ENCODE measurements at places on chromosomes 1 and 21.

- DNase-seq, result no peak
Measured at GRCh38 chr1:221620437-221621384, 121.2 kb downstream of the DUSP10 start.

GRCh38 chr1:175566247-175566646 is 177.1 kb downstream of the TNR start:
- no peak for DNase-seq

GRCh38 chr1:200850554-200850953 is 22.2 kb upstream of the GPR25 start:
- DNase-seq, result no peak

- DNase-seq, result no peak
Measured at GRCh38 chr1:22582661-22583635, 19.7 kb downstream of the EPHA8 start.

DNA sequence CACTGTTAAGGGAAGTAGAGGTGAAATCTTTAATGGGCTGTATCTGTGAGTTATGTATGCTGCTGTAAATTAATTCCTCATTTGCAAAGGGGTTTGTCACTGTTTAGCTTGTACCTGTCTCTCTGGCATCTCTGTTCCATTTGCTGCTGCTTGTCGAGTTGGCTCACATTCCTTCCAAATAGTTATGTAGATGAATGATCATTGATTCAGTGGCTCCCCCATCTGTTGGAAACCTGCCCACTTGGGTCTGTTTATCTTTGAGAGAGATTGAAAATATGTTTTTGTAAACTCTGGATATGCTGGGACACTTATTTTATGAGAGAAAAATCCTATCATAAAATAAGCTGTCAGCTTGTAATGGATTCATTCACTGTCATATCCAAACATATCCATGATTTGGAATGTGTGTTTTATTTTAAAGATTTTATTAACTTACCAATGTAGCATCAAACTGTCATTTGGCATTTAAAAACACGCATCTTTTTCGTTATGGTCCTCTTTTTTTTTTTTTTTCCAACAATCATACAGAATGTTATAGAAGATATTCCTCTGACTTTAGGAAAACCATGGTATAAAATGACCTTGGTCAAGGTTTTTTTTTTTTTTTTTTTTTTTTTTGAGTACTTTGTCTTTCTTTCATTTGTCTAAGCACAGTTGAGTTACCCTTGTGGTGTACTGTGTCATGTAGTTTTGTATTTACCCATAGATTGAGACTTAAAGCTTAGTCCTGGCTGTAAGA is 3.5 kb downstream of the RYR2 start:
- DNase-seq, result no peak

DNA sequence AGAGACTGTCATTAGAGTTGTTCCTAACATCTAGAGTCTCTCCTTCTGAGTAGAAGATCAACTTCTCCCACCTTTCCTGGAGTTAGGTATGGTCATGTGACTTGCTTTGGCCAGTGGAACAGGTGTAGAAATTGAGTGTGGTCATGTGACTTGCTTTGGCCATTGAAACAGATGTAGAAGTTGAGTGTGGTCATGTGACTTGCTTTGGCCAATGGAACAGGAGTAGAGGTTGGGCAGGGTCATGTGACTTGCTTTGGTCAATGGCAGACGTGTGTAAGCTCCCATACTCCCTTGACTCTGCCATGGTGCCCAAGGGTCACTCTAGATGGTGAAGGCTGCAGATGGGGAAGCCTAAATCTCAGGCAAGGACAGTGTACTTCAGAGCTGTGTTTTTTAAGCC is 306.0 kb downstream of the NPHP4 start:
- DNase-seq, result no peak

DNA sequence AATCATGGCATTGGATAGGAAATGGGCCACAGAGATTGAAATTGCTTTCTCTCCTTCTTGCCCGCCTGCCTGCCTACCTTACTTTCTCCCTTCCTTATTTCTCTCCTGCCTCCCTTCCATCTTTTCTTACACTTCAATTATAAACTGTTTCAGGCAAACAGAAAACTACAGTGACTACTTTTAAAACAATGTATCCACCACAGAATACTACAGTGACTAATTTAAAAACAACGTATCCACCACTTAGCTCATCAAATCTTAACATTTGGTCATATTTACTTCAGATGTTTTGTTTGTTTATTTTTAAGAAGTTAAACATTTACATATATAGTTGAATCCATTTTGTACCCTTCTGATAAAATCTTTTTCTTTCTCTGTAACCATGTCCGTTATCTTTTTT is 54.4 kb downstream of the SNRPE start:
- no peak for DNase-seq

- DNase-seq, result no peak
Measured at GRCh38 chr1:155379631-155380090, 59.0 kb downstream of the RUSC1 start.

- DNase-seq, result no peak
Measured at GRCh38 chr1:208544053-208544452, 299.9 kb upstream of the PLXNA2 start.

DNA sequence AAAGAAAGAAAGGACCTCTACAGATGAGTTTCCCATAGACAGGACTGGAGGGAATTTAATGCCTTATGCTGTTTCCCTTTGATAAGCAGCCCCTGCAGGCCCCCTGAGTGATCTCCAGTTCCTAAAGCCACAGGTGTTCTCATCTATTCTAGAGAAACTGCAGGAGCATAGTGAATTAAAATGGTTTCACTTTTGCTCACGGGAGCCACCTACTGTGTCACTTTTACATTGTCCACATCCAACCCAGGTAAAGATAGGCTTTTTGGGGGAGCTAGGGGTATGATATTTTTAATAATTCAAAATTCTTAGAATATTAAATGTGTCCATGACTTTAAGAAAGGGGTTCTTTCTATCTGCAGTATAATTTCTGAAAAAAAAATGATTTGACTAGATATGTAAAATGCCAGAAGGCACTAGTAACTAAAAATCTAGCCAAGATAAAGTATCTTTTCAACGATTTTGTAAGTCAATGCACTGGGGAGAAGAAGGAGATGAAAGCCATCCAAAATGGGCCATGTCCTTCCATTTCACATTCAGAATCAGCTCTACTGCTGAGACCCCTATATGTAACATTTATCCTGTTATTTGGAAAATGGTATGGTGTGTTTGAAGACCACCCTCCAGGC is 267.3 kb upstream of the DUSP10 start:
- DNase-seq, result no peak

GRCh38 chr1:226085675-226086285 is 23.3 kb downstream of the H3-3A start:
- no peak for DNase-seq

DNA sequence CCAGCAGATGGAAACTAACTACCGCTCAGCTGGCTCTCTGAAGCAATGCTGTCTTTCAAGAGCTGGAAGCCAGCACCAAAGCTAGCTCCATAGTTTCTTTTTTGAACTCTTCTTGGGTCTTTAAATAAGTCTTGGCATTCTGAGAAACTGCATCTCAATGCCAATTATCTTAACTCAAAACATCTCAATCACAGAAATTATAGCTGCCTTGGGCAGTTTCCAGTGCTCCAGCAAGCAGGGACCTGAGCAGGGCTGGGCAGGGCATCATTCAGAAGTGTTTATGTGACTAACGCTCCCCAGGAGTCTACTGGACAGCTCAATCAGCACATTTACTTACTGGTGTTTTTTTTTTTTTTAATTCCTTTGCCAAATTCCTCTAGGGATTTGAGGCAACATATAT is 18.3 kb upstream of the PADI4 start:
- DNase-seq, result no peak

- DNase-seq, result no peak
Measured at GRCh38 chr1:28640766-28641165, 2.1 kb downstream of the TAF12 start.

- no peak for DNase-seq
Measured at GRCh38 chr1:36285443-36286101, 20.6 kb upstream of the SH3D21 start.

DNA sequence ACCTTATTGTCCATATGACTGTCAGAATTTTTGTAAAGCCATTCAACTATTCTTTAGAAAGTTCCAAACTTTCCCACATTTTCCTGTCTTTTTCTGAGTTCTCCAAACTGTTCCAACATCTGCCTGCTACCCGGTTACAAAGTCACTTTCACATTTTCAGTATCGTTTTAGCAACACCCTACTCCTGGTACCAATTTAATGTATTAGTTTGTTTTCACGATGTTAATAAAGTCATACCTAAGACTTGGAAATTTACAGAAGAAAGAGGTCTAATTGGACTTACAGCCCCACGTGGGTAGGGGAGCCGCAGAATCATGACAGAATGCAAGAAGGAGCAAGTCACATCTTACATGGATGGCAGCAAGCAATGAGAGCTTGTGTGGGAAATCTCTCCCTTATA is 867.8 kb downstream of the AMY1C start:
- no peak for DNase-seq

DNA sequence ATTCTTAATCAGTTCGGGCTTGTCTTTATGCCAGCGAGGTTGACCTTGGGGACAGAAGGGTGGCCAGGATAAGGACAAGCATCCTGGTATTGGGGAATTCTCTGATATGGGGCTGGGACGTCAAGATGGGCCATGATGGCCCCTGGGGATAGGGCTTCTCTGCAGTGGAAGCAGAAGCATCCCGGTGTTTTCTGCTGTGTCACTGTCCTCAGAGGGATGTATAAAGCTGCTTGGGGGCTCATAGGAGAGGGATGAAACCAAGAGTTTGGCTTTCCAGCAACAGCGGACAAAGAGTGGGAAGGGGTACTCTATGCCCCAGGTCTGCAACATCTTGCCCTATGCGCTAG is 1.4 kb upstream of the ATP1B1 start:
- DNase-seq, result no peak

DNA sequence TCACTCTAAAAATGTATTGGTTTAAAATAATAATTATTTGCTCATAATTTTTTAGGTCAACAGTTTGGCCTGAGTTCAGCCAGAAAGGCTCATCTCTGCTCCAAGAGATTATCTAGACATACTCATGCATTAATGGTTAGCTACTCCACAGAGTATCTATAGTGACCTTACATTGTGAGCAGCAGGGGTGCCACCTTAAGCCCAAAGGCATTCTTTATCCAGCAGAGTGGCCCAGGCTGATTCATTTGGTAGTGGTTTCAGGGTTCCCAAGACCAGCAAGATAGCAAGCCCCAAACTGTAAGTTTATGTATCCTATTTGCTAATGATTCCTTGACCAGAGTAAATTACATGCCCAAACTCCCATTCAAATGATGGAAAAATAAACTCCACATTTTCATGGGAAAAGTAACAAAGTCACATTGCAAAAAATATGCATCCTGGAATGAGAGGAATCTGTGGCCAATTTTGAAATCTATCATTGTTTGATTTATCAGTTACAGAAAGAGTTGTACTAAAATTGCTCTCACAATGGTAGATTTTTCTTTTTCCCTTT is 182.6 kb upstream of the KCNK2 start:
- no peak for DNase-seq

- DNase-seq, result peak; percentile 95
Measured at GRCh38 chr1:212608392-212608958, at the start of gene ATF3. TSS of gene ATF3 (plus strand) at chr1:212608761. CDS start at chr1:212615022, 6,261 bp downstream.

DNA sequence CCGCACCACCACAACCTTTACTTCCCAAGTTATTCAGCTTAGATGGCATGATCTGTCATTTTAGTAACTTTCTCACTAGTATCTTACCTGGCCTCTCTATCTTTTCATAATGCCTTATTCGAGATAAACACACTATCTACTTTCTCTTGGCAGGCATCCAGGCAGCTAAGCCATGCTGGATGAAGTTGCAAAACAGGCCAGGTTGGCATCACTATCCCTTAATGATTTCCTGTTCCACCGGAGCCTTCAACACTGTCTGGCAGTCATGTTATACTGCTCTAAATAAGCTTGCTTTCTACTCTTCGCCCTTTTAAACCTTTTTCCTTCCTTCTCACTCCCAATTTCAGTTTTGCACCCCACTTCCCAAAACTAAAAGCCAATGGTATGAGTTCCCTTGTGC is 12.0 kb upstream of the KCNH1 start:
- no peak for DNase-seq

DNA sequence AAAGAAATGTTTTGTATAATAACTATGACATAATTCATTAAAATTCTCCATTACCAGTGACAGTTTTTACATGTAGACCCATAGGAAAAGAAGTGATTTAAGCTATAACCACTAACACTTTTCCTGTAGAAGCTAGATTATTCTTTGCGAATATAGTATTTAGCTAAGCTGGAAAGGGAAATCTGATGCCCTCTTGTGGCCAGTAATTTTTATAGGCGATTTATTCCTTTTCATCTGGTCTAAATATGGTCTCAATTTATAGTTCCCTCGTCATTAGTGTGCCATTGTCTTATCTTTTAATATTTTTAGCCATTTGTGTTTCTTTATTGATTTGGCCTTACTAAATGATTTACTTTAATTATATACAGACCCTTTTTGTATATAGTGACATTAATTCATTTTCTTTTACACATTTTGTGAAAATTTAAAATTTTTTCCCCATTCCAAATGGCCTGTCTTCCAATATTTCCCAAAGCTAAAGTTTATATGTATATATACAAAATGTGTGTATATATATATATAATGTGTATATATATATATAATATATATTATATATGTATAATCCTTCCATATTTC is 26.7 kb downstream of the BTG3 start:
- no peak for DNase-seq

GRCh38 chr1:161227196-161227871 is 1.5 kb downstream of the TOMM40L start:
- DNase-seq, result peak; percentile 19

- no peak for DNase-seq
Measured at GRCh38 chr1:76084029-76084627, 9.6 kb downstream of the ST6GALNAC3 start.

- no peak for DNase-seq
Measured at GRCh38 chr1:19289244-19289643, 674 bp upstream of the AKR7A3 start.

- DNase-seq, result no peak
Measured at GRCh38 chr1:34053660-34054059, 111.4 kb downstream of the CSMD2 start.

DNA sequence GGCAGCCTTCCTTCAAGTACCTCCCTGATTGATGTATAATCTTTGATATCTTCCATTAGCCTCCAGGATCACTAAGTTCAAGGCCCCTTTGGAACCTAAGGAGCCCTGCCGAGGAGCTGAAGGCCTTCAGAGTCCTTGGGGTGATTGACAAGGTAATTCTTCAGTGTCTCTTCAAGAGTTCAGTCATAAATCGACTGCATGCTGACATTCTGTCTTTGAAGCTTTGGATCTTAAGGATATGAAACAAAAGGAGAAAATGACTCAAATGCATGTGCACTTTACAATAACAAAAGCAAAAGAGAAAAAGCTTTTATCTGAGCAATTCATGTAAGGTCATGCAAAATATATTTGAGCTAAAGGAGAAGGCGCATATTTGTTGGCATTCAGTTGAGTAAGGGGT is 125.3 kb downstream of the RPS6KC1 start:
- DNase-seq, result no peak

- DNase-seq, result no peak
Measured at GRCh38 chr1:210899676-210900075, 234.3 kb downstream of the KCNH1 start.

GRCh38 chr21:29888437-29888836 is 51.4 kb downstream of the GRIK1 start:
- DNase-seq, result no peak

- DNase-seq, result no peak
Measured at GRCh38 chr1:62720946-62721554, 32.9 kb upstream of the DOCK7 start.

Measured in GOT3 (cell line).